ENCODE measurements at places on chromosomes 1 and 21. TPM values are rescaled to one million over a fixed set of nuclear protein-coding genes. Genes with fewer than 3 reads are reported as not detected.

The PLPP3 gene
- total RNA-seq = 191 TPM

The PHGDH gene
- 58.2 TPM for total RNA-seq

The LCE6A gene
- total RNA-seq = not detected

DNA sequence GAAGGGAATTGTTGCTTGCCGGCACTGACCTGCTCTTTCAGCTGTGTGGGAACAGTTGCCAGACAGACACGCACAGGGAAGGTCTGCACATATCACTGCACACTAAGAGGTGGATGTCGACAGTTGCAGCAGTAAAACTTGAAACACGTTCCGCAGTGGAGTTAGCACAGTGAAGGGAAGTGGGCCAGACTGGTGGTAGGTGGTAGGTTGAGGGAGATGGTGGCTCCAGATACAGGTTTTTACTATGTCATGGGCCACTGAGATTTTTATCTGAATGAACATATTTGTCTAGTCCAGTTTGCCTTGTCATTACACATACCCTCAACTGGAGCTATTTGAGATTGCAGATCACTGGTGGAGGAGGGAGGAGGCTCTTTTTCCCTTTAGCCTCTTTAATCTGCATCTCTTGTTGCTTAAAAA lies 13.5 kb downstream of the MRPS6 start:
- DNase-seq = no peak

DNA sequence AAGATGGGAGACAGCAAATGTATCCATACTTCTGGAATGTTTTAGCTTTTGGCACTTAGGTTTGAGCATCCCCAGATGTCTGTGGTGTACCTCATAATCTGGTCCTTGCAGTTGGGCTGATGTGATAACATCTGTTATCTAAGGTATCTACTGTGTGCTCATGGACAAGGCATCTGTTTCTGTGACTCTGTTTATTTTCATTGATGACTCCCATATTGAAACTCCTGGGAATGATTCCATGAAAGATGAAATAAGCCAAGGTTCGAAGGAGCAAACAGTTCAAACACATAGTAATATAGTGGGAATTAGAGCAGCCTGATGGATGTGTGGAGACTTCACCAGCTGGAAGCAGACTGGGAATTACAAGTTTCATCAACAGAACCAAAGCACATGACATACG lies 20.7 kb upstream of the TRIM45 start:
- no peak for DNase-seq

- DNase-seq = peak; percentile 40
Measured at GRCh38 chr1:21955501-21956281, 18.6 kb upstream of the HSPG2 start.

DNA sequence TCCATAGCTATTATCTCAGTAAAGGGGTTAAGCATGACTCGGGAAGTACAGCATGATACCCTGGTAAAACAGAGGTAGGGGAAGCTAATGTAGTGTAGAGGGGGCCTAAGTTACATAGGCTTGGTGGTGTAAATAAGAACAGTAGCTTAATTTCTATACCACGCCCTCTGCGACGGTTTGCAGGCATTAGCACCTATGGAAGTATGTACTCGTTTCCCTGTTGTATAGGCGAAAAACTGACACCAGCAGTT lies 470 bp upstream of the NAXE start:
- DNase-seq = no peak

GRCh38 chr1:177865807-177866206 lies 104.1 kb downstream of the SEC16B start:
- DNase-seq = no peak

DNA sequence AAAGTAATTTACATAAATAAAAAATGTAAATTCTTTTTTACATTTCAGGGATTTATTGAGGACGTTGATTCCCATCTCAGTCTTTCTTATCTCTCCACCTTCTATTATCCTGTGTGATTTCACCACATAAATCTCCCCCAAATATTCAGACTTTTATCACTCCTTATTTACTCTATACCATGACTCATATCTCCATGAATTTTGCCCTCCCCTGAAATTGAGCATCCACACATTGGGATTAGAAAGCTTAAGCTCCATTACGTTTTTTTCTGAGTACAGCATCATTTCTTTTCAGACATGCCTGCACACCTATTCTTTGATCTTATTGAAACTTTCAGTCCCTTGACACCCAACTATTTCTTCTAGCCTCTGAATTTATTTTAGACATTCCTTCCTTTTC lies 111.2 kb downstream of the IFI44 start:
- no peak for DNase-seq

DNA sequence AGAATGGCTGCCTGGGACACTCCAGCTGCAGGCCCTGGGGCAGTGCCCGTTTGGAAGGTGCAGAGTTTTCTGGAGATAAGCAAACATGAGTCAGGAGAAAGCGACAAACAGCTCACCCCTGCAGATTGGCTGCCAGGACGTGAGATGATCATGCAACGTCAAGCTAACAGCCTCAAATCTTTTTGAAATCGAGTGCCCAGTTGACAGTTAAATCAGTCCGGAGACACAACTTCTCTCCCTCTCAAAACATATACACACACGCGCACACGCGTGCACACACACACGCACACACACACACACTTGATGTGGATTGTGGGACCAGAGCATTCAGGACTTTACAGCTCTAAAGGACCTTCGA lies 49.4 kb downstream of the TENT5C start:
- DNase-seq = no peak

DNA sequence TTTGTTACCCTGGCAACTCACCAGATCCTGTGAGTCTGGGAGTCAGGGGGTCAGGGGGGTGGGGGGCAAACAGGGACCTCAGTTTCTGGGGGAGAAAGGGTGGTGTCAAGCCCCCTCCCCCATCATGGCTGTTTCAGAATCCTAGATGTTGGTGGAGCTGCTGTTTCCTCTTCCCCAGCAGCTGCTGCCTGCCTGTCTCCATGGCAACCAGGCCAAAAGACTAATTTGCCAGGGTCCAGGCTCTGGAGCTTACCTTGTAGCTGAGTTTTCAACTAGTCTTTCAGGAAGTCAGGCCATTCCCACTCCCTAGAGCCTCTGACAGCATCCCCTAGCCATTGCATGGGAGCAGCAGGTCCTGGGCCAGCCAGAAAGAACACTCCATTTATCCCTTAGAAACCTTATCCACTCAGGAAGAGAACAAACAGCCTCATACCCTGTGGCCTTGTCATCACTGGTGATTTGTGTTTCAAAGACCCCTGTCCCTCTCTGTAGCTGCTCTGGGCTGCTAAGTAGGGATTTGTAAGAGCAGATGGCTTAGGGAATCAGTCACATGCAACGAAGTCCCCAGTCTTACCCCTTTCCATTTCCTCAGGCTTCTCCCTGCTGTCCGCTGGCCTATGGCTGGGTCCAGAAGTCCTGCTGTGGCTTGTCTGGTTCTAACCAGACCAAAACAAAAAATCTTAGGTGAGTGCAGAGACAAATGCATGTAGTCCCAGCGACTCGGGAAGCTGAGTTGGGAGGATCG lies 21.5 kb upstream of the STMN1 start:
- peak; percentile 79 for DNase-seq

DNA sequence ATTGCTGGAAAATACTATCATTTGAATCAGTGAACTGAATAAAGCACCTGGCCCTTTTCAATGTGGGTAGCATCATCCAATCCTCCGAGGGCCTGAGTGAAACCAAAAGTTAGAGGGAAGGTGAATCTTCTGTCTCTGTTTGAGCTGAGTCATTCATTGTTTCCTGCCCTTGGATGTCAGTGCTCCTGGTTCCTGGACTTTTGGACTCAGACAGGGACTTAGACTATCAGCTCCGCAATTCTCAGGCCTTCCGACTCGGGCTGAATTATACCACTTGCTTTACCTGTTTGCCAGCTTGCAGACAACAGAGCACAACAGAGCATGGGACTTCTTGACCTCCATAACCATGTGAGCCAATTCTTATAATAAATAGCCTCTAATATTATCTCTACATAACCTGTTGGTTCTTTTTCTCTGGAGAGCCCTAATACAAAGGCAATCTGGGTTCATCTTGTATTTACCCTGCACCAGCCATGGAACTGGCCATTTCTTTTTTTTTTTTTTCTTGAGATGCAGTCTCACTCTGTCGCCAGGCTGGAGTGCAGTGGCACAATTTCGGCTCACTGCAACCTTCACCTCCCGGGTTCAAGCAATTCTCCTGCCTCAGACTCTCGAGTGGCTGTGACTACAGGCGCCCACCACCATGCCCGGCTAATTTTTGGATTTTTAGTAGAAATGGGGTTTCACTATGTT lies 19.2 kb upstream of the VASH2 start:
- no peak for DNase-seq

DNA sequence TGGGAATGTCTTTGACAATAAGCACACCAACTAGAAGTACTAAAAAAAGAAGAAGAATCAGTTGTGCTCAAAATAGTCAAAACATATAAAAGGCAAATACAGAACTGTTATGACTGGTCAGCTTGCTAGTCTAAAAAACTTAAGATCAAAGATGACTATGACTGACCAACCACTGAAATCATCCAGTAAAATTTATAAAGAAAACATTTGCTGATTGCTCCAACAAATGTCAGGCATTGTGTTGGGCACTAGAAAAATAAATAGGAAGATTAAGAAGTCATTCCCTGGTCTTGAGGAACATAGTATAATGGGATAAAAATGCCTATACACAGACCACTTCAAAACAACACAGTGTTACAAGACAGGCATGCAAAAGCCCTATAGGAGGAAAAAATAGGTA lies 9.3 kb upstream of the ANGPTL3 start:
- no peak for DNase-seq

- DNase-seq = no peak
Measured at GRCh38 chr1:12565966-12566352, 52.1 kb downstream of the DHRS3 start.

DNA sequence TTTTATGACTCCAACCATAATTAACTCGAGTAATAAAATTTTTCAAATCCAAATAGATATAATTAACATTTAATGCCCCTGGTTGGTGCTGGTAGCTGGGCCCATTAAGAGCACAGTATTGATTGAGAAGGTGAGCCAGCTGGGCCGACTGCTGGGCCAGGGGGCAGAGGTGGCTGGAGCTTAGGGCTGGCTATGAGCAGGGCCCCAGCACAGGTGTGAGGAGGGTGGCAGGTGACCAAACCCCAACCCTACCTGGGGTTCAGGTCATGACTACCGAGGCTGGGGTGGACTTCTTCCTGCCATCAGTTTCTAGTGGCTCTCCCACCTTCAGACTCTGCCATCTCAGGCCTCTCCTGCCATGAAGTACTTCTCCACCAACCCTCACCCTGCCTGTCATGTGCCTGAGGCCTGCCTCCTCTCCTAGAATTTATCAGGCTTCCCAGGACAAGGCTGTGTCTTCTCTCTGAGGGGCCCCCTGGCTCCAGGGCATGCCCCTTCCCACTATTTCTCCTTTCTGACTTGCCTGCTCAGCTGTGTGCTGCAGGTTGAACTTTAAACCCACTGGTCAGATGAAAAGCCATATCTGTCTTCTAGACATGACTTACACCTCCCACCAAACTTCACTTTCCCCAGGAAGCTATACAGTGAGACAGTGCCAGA lies 85.6 kb downstream of the TMEM53 start:
- no peak for DNase-seq

GRCh38 chr1:209250861-209251636 lies 332.5 kb upstream of the CAMK1G start:
- peak; percentile 20 for DNase-seq

DNA sequence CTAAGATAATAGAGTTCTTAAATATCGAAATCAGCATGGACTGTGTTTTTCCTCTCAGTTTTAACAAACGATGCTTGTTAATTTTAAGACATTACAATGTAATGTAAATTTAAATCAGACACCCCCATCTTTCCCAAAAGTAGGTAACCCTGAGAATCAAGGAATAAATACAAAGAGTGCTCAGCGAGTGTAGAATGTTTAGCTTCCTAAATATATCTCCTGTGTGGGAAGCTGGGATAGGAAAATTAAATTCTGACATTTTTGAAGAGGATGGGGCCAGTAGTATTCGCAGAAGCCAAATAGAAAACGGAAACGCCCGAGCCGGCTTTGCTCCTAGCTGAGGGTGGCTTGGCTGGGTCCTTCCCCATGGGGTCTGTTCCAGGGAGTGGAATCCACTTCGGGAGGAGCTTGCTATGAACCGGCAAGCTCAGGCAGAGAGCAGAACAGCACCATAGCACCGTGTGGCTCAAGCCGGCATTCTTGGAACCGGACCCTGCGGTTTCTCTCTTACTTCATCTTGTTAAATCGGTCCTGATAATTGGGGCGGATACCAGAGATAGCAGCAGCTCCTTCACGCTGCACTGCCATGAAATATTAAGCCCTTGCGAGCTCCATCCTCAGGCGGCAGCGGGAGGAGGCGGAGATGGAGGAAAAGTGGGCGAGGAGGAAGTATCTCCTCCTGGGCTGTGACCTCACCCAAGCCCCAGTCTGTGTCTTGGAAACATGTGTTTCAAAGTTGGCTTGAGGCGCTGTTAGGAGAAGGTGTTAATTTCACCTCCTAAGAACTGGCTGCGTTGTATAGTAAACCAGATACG lies 24.9 kb downstream of the MAP3K7CL start:
- DNase-seq = peak; percentile 47
